ENCODE measurements at places on chromosomes 4 and X.

DNA sequence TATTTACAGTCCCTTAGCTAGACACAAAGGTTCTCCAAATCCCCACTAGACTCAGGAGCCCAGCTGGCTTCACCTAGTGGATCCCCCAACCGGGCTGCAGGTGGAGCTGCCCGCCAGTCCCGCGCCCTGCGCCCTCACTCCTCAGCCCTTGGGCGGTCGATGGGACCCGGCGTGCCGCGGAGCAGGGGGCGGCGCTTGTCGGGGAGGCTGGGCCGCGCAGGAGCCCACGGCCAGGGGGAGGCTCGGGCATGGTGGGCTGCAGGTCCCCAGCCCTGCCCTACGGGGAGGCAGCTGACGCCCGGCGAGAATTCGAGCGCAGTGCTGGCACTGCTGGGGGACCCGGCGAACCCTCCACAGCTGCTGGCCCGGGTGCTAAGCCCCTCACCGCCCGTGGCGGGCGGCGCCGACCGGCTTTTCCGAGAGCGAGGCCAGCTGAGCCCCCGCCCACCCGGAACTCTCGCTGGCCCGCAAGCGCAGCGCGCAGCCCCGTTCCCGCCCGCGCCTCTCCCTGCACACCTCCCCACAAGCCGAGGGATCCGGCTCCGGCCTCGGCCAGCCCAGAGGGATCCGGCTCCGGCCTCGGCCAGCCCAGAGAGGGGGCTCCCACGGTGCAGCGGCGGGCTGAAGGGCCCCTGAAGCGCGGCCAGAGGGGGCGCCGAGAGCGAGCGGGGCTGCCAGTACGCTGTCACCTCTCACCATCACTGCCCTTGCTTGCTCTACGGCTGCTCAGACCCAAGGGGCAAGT, 39.4 kb downstream of the WFS1 start:
- DNase-seq = no peak

DNA sequence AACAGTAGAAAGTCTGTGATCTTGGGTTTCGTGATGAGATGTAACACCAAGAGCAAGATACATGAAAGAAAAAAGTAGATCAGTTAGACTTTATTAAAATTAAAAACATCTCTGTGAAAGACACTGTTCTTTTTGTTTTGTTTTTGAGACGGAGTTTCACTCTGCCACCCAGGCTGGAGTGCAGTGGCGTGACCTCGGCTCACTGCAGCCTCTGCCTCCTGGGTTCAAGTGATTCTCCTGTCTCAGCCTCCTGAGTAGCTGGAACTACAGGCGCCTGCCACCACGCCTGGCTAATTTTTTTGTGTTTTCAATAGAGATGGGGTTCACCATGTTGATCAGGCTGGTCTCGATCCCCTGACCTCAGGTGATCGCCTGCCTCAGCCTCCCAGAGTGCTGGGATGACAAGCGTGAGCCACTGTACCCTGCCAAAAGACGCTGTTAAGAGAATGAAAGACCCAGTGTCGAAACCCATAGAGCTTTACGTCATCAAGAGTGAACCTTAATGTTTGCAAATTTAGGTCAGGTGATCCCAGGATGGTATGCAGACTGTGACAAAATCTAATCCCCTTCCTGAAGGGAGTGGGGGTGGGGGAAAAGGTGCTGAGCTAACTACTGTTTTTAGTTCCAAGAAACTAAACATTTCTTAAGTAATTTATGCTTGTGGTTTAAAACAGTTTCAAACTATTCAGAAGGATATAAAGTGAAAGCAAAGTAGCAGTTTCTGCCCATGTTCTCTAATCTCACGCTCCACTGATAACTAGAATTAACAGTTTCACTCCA, 8.0 kb downstream of the OFD1 start:
- no peak for DNase-seq

DNA sequence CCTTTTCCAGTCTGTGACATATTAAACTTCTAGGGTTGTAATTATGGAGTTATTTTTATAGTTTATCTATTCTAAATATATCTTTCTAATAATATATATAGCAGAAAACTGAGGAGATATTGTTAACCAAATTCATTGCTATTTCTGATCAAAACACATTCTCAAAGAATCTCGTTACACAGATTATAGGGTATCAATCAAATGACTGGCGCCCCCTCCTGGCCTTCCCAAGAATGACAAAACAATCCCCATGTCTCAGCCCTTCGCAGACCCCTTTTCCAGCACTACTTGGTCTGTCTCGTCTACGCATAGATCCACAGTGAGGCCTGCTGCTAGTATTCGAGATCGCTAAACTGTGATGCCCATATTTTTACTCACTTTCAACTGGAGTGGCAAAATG, 209.3 kb downstream of the GPC3 start:
- peak; percentile 0 for DNase-seq

- no peak for DNase-seq
Observed at GRCh38 chr4:118762155-118762554, 73.8 kb downstream of the SEC24D start.

GRCh38 chrX:115493015-115493414, 68.0 kb upstream of the PLS3 start:
- DNase-seq = no peak

DNA sequence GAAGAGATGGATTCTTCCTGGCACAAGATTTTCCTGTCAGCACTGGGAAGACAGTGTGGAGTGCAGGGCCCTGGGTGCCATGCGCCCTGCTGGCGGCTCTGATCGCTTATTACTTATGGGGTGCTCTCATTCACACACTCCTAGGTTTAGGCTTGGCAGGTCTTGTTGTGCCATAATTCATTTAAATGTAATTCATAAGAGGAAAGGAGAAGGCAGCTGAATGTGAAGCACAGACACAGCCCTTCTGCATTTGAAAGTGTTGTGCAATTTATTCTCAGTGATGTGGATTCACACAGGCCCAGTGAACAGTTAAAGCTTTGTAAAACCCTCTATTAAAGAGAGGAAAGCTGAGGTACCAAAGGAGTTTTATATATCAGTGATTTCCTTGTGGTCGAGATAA, 249.7 kb downstream of the C4orf33 start:
- DNase-seq = no peak

- no peak for DNase-seq
Observed at GRCh38 chr4:73868206-73869129, 725 bp upstream of the CXCL1 start.

DNA sequence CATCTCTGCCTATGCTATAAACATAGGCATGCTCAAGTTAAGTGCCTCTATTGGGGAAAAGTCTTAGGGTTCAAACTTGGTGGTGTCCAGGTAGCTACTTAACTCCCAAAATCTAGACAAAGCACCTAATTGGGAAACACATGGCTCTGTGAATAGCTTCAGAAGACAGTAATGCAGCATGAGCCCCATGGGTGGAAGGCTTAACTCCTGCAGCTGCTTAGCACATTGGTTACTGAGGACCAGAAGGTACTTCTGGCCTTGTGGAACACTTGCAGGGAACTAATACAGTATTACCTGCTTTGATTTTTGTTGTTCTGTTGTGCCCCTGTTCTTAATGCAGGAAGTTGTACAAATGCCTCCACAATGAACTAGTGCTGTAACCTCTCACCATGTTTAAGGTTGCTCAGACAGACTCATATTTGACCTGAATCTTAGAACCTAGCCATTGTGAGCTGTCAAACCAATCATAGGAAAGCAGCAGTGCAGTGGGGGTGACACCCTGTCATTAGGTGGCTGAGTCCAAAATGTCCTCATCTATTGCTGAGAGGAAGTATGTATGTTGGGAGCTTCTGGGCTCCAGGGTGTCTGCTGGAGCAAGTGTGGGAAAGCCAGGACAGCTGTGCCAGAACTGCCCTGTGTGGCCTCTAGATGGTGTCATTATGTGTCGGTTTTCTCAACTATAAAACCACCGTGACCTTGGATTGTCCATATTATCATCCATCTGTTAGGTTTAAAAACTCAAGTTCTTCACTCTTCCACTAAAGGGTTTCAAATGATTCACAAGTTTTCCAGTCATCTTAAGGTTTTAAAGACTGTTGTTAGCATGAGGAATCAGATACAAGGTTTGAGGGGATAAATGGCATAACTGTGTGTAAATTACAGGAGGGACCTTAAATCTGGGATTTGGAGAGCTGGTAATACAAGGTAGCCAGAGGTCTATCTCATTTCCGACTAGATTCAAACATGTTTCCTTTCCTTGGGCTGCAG, 69.9 kb upstream of the WDR1 start:
- peak; percentile 45 for DNase-seq

- peak; percentile 64 for DNase-seq
Observed at GRCh38 chr4:28518561-28519165, 1658.0 kb downstream of the STIM2 start.

GRCh38 chr4:74366367-74366911, 1.5 kb downstream of the EREG start:
- DNase-seq = no peak

DNA sequence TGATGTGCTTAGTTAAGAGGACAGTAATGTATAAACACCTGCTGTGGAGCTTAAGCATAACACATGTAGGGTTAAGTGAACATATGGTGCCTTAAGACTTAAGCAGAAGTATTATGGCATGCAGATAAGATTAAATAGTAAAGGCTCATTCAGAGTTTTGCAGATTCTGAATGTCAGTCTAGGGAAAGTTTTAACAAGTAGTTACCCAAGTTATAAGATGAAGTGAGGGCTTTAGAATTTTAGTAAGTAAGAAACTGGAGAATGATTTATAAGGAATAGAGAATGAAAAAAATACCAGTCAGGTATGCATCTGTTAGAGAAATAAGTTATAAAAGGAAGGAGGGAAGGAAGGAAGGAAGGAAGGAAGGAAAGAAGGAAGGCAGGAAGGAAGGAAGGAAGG, 902.1 kb downstream of the TRAM1L1 start:
- DNase-seq = no peak

GRCh38 chr4:113444386-113444785, 317.2 kb downstream of the CAMK2D start:
- peak; percentile 79 for DNase-seq

GRCh38 chr4:100093091-100093866, 97.0 kb downstream of the DDIT4L start:
- DNase-seq = peak; percentile 89

DNA sequence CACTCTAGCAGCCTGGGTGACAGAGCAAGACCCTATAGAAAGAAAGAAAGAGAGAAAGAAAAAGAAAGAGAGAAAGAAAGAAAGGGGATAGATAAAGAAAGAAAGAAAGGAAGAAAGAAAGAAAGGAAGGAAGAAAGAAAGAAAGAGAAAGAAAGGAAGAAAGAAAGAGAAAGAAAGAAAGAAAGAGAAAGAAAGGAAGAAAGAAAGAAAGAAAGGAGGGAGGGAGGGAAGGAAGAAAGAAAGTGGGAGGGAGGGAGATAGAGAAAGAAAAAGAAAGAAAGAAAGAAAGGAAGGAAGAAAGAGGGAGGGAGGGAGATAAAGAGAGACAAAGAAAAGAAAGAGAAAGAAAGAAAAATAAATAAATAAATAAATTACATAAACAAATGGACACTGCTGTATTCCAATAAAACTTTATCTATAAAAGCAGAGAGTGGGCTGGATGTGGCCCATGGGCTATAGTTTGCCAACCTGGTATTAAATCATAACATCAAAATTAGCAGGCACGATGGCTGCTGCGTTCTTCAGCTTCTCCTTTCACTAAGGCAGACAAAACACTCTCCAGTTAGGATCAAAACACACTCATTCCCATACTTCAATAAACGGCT, 165.0 kb downstream of the ZNF674 start:
- DNase-seq = no peak

- peak; percentile 7 for DNase-seq
Observed at GRCh38 chrX:47864300-47864699, 27.6 kb downstream of the ZNF81 start.

DNA sequence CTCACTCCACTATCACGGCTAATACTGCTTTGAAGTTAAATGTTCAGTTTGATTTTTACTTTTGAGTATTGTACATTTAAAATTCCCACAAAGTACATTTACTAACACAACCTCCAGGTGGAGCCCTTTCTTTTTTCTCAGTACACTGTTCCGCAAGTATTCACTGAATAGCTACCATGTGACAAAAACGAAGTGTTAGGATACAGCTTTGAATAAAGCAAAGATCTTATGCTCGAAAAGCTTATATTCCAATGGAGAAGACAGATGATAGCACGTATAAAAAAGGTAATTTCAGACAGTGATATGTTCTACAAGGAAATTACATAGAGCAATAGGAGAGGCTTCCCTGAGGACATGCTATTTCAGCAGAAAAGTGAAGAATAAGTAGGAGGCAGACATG, 60.7 kb upstream of the ABCG2 start:
- DNase-seq = peak; percentile 52

DNA sequence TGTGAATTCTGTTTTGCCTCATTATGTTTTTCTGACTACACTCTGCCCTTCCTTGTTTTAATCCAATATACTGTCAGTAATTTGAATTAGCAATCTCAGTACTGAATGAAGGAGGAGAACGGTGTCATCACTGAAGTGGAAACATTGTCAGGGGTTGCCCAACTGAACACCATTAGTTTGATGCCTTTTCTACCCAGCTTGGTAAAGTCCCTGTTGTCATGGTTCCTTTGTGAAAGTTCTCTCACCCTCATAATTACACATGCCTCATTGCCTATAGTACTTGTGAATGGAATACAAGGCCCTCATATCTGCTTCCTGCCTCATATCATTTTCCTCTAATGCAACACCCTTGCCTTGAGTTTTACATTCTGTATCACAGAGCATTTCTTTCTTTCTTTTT, 76.9 kb downstream of the RRAGB start:
- no peak for DNase-seq

- DNase-seq = no peak
Observed at GRCh38 chrX:39000802-39001201, 199.5 kb downstream of the MID1IP1 start.

DNA sequence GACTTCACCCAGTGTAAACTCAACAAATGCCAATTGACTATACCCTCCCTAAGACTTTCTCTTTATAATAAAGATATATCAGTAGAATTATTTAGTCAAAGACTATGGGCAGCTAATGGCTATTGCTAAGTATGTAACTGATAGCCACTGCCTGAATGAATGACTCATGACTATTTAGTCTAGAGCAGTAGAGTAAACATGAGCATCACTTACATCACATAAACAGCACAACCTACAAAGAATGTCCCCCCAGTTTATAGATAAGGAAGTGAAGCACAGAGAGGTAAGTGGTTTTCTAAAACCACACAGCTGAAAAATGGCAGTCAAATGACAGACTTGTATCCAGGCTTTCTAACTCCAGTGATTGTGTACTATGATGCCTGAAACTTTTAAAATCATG, 507.0 kb downstream of the PPARGC1A start:
- DNase-seq = no peak

DNA sequence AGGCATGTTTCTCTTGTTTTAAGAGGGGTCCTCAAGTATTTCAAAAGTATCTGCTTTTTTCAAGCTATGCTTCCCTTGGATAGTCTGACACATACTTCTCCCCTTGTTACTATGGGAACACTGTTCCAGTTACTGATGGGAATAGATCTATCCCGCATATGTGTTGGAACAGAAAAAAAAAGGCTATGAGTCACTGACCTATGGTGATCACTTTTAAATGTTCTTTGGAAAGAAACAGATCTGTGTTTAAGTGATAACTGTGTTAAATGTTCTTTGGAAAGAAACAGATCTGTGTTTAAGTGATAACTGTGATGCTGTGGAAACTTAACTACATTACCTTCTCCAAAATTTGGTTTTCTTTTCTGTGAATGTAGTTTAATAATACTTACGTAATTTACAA, 303.2 kb downstream of the TEX13C start:
- DNase-seq = no peak
